ENCODE measurements at places on chromosomes 6 and 20.

DNA sequence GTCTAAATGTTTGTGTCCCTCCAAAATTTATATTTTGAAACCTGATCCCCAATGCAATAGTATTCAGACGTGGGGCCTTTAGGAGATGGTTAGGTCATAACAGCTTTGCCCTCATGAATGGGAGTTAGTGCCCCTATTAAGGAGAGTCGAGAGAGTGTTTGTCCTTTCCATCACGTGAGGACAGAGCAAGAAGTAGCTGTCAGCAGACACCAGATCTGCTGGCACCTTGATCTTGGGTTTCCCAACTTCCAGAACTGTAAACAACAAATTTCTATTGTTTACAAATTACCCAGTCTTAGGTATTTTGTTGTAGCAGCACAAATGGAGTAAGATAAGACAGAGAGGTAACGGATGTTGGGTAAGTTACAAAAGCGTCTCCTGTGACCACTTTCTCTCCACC, 46.6 kb downstream of the FAM50B start:
- no peak for DNase-seq

DNA sequence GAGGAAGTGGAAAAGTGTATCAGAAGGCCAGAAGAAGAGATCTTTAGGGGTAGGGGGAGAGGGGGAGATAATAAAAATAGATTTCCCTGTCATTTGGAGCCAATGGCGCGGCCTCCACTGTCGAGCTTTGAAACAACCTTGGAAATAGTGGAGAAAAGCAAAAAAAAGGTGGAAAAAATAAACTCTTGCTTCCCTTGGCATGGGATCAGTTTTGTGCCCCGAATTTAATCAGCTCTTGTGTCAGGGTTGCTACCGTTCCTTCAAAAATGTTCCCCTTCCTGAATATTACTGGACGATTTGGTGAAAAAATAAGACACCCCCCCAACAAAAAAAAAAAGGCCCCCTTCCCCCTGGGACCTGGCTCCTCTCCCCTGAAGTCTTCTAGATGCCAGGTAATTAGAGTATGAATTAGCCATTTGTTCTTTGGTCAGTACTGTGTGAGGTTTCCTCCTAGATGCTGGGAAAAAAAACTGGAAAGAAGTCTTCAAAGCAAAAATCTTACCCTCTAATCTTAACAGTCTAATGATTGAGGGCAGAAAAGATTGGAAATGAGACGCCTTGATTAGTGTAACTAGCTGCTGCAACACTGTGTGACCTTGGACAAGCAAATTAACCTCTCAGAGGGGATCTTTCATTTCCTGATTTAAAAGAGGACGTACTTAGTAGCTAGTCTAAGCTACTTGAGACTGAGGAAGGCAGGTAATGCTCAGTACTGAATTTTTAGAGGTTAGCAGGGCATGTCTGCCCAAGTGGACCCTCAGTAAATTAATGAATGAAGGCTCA, 872 bp upstream of the RBM39 start:
- no peak for DNase-seq

DNA sequence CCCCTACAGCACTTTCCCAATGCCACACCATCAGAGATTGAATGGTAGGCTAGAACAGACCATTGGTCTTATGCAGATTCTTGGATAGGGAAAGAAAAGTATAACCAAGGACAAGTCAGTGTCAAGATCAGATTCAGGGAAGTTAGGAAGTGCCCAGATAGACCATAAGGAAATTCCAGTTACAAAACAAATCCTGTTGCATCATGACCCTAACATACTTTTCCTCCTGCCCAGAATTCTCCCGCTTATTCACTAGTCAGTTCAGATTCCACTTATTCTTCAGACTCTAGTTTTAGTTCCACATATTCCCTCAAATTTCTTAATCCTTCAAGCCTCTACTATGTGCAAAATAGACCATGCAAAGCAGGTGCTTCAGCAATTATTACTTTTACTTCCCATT, 20.7 kb downstream of the METTL24 start:
- no peak for DNase-seq

GRCh38 chr20:62818592-62819493, 2.0 kb downstream of the COL9A3 start:
- no peak for DNase-seq

- no peak for DNase-seq
Measured at GRCh38 chr6:34460796-34461507, 4.9 kb upstream of the PACSIN1 start.

GRCh38 chr20:1820138-1821079, 74.8 kb upstream of the SIRPA start:
- DNase-seq = no peak

DNA sequence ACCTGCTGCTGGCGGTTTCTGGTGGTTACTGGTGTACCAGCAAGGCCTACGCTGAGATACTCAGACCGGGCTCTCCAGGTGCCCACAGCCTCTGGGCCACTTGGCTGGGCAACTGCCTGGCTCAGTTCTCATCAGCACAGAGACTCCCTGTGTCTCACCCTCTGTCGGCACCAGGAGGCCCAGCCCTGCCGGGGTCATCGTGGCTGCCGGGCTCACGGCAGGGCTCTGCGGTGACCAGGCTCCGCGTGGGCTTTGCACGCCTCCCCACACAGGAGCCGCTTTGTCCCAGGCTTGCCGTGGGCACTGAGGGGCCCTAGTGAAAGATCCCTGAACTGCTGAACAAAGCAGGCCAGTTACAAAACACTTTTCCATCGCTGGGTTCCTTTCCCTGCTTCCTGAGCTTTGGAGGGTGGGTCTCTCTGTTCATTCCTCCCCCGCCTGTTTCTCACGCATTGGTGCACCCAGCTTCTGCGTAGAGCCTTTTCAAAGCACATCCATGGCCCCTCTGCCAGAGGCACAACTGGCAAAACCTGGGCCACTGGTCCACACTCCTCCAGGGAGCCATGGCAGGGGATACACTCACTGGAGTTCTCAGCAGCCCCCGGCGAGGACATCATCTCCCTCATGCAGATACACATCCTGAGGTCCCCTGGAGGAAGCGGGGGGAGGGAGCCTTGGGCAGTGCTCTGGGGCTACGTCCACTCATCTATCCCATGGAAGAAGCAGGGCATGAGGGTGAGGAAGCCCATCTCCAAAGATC, 117.0 kb downstream of the NFATC2 start:
- no peak for DNase-seq

- no peak for DNase-seq
Measured at GRCh38 chr20:58436868-58437645, 48.0 kb downstream of the VAPB start.

GRCh38 chr6:140380427-140381218, 1006.2 kb upstream of the CITED2 start:
- no peak for DNase-seq

- DNase-seq = no peak
Measured at GRCh38 chr20:4073852-4074741, 58.7 kb upstream of the RNF24 start.

DNA sequence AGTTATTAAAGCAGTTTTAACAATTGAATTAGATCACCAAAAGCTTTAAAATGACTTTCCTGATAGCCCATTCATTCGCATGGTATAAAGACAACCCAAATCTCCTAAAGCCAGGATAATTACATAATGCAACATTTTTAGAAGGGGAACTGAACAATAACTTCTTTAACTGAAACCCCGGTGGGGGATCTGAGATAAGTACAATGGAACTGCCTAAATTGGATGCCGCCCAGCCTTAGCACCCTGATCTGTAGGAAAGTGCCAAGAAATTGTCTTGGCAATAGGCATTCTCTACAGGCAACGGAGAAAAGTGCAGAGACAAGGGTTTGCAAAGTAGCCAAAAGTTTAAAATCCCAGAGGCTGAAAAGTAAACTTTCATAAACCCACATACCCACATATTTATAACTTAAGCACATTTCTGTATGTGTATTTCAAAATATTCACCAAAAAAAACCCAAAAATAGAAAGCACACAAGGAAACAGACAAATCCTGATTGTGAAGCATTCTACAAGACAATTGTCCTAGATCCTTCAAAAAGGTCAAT, 98.8 kb upstream of the BEND6 start:
- DNase-seq = no peak

GRCh38 chr6:155261111-155261900, 2.5 kb upstream of the CLDN20 start:
- DNase-seq = no peak

DNA sequence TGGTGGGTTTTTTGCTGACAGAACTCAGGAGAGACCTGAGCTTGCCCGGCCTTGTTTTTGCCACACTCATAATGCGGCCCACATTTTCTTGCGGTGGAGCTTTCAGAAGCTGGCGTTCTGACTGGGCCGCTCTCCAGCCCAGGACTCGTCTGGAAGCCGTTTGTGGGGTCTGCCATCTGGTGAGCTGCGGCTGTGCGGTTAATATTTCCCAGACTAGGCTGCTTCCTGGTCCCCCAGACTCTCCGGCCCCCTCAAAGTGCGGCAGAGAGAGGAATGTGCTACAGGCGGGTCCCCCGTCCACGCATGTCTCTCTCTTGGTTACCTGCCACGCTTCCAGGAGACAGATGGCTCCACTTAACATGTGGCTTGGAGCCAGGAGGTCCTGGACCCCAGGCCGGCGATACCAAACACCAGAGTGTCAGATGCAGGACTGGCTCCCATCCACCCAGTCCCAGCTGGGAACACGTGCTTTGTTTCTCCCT, 128.9 kb upstream of the PMEPA1 start:
- no peak for DNase-seq

DNA sequence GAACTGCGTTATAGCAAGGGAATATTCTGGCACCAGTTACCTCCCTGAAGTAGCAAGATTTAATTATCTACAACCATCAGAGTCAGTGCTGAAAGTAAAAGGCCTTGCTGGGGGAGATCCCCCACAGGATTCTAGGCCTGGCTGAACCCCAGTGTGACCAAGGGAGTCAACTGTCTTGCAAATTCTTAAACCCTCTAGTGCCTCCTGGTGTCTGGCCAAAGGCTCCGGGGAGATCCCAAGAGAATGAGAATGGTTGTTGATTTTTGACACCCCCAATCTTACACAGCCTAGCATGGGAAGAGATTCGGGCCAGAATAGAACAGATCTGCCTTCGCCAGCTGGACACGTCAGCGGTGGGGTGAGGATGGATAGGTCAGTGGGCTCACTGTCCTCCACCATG, 179.4 kb downstream of the ERMARD start:
- no peak for DNase-seq

GRCh38 chr20:17663040-17663399, 19.0 kb downstream of the RRBP1 start:
- no peak for DNase-seq

DNA sequence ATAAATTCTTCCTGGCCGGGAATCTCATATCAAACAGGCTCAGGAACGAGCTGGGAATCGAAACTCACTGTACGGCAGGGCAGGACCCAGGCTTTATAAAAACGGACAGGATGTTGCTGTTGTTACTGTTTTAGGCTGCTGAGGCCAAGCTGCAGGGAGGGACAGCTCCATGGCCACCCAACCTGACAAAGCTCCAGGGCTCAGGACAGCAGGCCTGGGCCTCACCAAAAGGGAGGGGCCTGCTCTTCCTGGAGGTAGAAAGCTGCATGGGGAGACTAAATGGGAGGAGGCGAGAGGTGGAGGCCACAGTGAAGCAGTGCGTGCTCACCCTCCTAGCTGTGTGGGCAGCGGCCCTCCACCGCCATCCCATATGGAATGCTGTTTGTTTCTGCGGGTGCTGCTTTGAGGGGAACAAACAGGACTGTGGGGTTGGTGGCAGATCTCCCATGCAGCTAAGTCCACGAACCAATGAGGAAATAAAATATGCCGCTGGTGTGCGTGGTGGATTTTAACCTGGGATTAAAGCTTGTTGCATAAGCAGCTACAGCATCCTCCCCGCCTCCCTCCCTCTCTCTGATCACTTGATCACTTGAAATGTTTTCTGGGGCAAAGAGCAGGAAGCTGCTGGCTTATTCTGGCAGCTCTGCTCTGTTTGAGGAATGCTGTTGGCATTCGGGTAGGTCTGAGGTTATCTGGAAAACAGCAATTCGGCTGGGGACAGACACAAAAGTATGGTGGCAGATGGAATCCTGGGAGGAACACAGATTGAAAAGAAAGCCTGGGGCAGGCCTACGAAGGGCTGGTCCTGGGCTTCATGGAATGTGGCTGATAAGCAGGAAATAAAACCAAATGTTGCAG, 2.4 kb upstream of the ZMYND8 start:
- no peak for DNase-seq

DNA sequence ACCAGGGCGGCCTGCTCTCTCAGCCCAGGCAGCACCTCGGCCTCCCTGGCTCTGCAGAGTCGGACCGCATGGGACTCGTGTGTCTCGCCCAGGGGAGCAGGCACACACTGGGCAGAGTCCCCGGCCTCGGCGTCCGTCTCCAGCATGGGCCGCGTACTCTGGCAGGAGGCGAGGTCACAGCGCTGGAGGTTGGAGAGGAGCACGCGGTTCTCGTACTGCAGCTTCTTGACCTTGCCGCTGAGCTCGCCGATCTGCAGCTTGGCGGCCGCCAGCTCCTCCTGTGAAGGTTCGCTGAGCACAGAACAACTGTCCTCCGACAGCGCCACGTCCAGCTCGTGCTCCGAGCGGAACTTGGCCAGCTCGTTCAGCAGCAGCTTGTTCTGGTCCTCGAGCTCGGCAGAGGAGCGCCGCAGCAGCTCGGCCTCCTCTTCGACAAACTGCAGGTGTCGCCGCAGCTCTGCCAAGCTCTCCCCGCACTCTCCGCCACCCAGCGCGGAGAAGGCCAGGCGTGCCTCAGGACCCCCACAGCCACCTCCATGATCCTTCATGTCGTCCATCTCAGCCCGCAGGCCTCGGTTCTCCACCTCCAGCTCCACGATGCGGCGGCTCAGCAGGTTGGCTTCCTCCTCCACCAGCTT, 42.0 kb upstream of the DSN1 start:
- DNase-seq = no peak

DNA sequence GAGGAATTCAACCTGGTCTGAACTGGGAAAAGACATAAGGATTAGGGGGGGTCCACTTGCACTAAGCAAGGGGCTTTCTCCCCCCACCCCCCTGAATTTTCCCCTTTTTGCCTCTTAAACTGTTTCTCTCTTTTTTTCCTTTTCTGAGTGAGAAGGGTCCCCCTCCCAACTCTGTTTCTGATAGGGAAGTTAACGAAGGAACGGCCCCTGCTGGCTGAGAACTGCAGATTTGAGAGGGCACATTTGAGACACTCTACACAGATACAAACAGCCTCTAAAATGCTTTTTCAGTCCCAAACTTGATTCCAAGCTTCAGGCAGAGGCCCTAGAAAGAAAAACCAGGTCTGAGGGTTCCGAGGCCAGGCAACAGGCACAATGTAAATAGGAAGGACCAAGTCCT, 91.7 kb downstream of the JARID2 start:
- DNase-seq = no peak

- no peak for DNase-seq
Measured at GRCh38 chr20:58851221-58851968, 693 bp upstream of the GNAS-AS1 start.

DNA sequence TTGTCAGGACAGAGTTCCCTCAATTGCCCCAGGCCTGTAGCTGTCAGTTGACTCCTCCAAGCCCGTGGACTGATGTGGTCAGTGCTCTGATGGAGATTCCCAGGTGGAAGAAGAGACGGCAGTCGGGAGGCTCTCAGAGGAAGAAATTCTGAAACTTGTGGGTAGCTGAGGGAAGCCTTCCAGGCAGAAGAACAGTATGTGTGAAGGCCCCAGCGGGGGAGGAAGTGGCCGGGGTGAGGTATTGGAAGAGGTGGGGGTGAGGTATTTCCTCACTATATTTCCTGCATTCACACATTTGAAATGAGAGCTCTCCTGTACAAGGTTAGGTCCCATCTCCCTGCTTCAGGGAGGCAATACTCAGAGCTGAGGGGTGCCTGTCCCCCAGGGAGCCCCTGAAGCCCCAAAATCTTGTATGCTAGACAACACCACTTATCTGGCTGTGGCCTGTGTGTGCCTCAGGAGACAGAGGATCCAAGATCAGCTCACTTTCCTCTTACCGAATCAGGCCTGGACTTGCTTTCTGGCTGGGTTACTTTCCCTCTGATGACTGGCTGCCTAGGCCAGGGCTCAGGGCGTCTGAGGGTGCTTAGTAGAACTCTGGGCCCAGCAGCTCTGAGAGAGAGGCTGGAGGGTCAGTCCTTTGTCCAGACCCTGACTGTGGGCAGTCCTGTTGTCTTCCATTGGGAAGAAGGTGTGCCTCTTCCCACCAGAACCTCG, 49.3 kb upstream of the MYL9 start:
- no peak for DNase-seq
